ENCODE measurements at places on chromosomes 2 and 18. TPM values are rescaled to one million over a fixed set of nuclear protein-coding genes. Genes with fewer than 3 reads are reported as not detected.

DNA sequence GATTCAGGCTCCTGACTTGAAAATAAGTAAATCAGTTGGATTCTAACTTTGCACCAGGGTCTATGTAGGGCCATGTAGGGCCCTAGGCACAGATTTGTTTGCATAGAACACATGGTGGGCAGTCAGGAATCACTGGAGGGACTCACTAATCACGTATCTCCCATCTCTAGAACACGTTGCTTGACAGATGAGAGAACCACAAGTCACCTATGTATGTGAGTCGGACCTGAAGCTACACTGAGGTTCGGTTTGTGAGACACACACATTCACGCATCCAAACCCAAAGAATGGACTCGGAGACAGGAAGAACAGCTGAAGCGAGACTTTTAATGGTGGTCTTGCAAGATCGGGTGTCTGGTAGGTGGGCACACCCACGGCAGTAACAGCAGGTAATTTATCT is 157.0 kb downstream of the ZNF516 start:
- no peak for DNase-seq

- no peak for DNase-seq
Measured at GRCh38 chr2:103007086-103007485, 245.3 kb downstream of the TMEM182 start.

The SLC4A5 gene
- 1.8 TPM for total RNA-seq

The OTX1 gene
- total RNA-seq: 0.37 TPM

The TFPI gene
- total RNA-seq: 86.1 TPM
